ENCODE measurements at places on chromosomes 2 and 18. TPM values are rescaled to one million over a fixed set of nuclear protein-coding genes. Genes with fewer than 3 reads are reported as not detected.
A peak's percentile ranks its signal among the peaks of the same experiment; 100 is the strongest.

Gene CRYBA2
- not detected for total RNA-seq

Gene NCKAP5
- total RNA-seq, result 10.6 TPM

GRCh38 chr2:25230198-25230947 is 62.0 kb upstream of the POMC start:
- DNase-seq, result no peak

Gene LINC00305
- not detected for total RNA-seq

- DNase-seq, result no peak
Measured at GRCh38 chr2:205411558-205411957, 270.7 kb upstream of the NRP2 start.

GRCh38 chr2:22518641-22519040 is 866.3 kb upstream of the KLHL29 start:
- DNase-seq, result no peak

- no peak for DNase-seq
Measured at GRCh38 chr18:7812431-7813063, 245.4 kb downstream of the PTPRM start.

Gene TEKT4
- total RNA-seq, result 0.32 TPM

Gene RGPD3
- total RNA-seq, result 0.08 TPM

Gene PTPRN
- 0.97 TPM for total RNA-seq

Gene FRZB
- 4.3 TPM for total RNA-seq

GRCh38 chr2:62999905-63000304 is 50.7 kb upstream of the OTX1 start:
- DNase-seq, result peak; percentile 77

DNA sequence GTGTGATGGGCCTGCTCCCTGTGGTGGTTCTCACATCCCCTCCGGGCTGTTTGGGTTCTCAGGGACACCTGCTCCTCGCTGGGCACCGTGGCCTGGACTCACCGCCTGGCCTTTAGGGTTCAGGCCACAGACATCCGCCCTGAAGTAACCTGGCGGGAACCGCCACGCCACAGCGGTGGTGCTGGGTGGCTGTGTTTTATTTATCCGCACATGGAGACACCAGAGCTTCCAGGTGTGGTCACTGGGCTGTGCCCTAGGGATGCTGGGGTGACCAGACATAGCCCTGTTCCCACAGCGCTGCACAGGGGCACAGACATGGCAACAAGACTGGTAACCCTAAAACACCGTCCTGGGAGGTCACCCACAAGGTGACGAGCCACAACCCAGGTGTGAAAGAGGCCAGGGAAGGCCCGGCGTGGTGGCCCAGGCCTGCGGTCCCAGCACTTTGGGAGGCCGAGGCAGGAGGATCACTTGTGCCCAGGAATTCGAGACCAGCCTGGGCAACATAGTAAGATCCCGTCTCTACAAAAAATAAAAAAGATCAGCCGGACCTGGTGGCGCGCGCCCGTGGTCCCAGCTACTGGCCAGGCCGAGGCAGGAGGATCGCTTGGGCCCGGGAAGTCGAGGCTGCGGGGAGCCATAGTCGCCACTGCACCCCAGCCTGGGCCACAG is 649 bp upstream of the HSBP1L1 start:
- DNase-seq, result peak; percentile 58

Gene ERFE
- 0.62 TPM for total RNA-seq

GRCh38 chr2:46294176-46294836 is 2.9 kb upstream of the EPAS1 start:
- no peak for DNase-seq

Gene PCARE
- total RNA-seq, result 0.11 TPM

GRCh38 chr2:187842315-187842714 is 288.1 kb upstream of the TFPI start:
- no peak for DNase-seq

- no peak for DNase-seq
Measured at GRCh38 chr2:101205521-101206479, 46.9 kb upstream of the CNOT11 start.

DNA sequence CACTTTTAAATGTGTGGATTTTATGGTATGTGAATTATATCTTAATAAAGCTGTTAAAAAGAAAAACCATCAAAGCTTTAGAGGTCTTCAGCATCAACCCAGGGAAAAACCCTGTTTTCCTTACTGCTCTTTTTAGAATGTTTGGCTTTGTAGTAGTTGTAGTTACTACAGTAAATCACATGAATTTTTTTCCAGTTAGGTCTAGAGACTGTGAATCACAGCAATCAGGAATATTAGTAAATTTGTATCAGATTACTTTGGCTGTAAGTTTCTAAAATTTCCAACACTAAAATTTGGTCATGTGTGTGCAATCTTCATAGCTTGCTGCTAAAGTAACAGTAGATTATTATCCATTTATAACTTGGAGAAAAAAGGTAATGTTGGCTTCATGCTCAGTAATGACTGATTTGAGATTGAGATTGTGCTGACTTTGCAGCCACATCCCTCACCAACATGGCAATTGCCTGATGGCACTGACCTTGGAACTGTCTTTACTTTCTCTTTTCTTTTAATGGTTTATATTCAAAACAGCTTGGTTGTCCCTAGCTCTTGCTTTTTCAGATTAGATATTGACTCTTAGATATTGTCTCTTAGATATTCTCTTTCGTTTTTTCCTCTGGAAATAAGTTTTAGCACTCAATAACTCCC is 41.1 kb downstream of the LCLAT1 start:
- no peak for DNase-seq

Gene DYNAP
- total RNA-seq, result not detected

Gene CTDP1
- 10.8 TPM for total RNA-seq

DNA sequence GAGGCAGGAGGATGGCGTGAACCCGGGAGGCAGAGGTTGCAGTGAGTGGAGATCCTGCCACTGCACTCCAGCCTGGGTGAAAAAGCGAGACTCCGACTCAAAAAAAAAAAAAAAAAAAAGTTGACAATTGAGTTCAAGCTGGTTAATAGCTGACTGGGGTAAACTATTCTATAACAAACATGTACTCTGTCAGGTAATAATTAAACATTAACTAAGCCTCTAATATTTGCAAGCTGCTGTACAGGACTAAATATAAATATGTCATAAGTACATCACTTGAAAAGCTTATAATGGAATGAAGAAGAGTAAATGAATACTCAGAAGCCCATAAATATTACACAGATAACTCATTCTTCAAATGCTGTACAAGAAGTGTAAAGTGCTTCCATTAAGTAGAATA is 190.4 kb upstream of the CRIM1 start:
- DNase-seq, result no peak

Gene TUBB8B
- total RNA-seq, result not detected

- DNase-seq, result no peak
Measured at GRCh38 chr2:26613241-26614215, 27.6 kb downstream of the CIB4 start.

DNA sequence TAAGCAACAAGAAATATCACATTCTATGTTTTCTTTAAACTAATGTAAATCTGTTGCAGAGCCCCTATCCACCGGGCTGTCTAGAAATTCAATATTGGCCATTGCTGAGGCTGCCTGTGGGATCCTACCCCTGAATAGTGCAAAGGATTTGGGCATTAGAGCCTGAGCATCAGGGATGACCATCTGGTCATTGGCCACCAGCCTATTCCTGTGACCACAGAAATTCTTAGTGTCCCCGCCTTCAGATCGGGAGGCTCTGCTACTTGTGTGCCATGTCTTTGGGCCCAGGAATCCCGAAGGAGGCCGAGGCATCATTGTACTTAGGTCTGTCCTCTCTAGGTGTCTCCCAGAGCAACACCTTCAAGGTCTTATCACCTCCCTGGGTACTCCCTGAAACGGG is 73.8 kb downstream of the HRH4 start:
- no peak for DNase-seq

DNA sequence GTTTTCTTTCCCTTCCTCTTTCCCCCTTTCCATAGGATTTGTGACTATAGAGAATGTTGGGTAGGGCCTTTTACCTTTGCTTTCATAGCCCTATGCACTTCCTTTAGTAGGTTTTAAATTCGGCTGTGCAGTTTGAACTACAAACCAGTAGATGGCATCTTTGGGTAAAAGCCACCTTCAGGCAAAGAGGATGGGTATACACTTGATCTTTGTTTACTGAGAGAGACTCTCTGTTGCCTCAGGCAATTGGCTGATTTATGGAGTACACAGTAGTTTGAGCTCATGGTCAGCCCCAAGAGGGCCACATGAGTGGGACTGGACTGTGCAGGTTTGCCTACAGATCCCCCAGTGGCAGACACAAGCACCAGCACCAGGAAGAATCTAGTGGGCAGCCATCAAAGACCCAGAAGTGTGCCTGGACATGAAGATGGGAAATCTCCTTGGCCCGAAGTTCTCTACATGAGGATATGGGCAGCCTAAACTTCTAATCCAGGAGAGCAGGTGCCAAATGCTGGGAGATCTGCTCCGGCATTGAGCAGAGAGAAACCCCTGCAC is 1304.3 kb upstream of the DDX18 start:
- no peak for DNase-seq

DNA sequence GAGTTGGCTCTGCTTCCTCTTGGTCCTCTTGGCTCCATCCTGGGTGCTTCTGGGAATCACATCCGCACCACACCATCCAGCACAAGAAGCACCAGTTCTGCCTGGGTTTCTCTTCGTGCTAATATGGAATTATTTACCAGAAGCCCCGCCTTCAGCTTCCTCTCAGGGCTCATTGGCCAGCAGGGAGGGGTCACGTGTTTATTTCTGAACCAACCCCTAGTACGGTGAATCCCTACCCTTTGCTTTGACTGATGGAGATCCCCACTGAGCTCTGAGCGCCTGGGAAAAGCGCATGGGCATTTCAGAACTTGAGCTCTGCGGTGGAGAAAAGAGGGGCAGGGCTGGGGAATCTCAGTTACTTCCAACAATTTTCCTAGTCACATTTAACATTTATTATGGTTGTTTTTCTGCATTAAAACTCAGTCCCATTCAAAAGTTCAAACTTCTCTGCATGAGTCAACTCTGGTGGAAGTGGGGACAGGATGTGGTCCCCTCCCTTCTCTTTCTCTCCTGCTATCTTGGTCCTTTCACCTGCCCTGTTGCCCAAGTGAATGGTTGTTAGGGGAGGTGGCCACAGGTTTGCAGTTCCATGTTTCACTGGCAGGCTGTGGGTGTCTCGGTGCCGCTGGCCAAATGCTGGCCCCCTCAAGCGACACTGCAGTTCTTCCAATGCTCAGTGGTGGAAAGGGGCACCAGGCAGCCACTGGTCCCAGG is 76.4 kb upstream of the TTC39C start:
- no peak for DNase-seq

DNA sequence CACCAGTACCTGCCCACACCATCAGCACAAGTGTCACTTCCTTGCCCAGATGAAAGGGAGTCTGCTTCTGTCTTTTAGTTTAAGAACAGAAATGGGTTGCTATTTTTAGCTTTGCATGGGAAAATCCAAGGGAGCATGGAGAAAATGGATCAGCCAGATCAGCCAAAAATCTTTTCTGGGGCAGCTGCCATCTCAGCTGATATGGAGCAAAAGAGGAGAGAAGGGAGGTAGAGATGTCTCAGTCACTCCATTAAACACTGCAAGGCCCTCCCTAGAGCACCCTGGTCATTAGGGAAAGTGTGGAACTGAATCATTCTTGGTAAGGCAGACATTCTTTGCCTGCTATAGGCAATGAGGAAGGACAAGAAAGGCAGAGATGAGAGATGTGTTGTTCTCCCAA is 79.9 kb downstream of the CTAGE1 start:
- DNase-seq, result no peak

Gene CAMKMT
- total RNA-seq, result 5.6 TPM

Gene RNF144A
- total RNA-seq, result 11.7 TPM

Gene FN1
- 339 TPM for total RNA-seq

DNA sequence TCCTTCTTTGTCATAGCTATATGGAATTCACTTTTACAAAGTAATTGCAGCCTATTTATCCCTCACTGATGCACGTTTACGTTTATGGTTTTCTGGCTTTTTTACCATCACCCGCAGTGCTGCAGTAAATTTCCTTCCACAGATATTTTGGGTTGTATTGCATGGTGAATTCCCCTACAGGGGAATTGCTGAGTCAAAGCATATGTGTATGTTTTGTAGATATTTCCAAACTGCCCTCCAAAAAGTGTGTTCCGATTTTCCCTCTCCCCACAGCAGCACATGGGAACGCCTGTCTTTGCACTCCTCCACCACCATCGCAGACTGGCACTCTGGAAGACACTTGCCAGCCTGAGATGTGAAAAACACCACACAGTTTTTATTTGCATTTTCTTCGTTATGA is 80.6 kb upstream of the UXS1 start:
- DNase-seq, result no peak

Gene SNRPD1
- 24.0 TPM for total RNA-seq

Gene ATP6V1B1
- total RNA-seq, result 0.43 TPM

All from cardiac septum (tissue), 1 donor.